ENCODE measurements at places on chromosomes 11 and 22.

DNA sequence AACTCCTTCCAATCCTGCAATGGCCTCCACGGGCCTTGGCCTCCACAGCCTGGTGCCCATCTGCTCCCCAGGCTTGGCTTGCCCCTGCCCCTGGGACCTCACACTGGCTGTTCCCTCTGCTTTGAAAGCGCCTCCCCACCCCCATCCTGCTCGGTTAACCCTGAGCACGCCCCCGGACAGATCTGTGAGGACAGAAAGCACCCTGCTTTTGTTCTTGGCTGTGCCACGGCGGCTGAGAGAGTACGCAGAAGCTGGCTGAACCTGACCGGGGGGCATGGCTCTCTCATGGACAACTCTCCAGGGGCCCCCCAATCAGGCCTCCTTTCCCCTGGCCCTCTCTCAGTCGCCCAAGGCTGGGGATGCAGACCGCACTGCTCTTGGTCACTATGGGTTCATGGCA, 20.2 kb upstream of the RASL10A start:
- DNase-seq: no peak

DNA sequence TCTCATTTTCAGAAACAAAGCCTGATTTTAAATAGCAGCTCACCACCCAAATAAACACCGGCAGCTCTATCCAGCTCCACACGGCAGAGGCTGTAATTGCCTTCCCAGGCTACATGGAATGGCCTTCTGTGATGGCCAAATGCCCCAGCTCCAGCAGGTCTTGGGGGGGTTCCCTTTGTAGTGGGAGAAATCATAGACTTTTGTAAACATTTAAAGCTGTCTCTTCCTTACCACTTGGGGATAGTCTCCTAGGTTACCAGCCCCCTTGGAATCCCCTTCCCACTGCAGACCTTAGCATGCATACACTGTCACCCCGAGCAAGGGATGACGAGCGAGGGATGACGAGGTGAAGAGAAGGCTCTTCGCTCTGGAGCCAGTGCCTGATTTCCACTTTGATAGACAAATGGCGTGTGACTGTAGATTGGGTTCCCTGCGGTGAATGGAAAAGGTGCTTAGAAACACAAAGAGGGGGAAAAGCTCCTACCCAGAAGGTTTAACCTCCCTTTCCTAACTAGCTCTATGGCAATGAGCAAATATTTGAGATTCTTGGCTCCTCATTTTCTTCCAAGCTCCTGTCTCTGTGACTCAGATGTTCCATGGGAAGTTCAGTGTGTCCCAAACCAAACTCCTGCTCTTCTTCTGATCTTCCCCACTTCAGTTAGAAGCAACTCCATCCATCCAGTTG, 108.0 kb upstream of the CADM1 start:
- no peak for DNase-seq

DNA sequence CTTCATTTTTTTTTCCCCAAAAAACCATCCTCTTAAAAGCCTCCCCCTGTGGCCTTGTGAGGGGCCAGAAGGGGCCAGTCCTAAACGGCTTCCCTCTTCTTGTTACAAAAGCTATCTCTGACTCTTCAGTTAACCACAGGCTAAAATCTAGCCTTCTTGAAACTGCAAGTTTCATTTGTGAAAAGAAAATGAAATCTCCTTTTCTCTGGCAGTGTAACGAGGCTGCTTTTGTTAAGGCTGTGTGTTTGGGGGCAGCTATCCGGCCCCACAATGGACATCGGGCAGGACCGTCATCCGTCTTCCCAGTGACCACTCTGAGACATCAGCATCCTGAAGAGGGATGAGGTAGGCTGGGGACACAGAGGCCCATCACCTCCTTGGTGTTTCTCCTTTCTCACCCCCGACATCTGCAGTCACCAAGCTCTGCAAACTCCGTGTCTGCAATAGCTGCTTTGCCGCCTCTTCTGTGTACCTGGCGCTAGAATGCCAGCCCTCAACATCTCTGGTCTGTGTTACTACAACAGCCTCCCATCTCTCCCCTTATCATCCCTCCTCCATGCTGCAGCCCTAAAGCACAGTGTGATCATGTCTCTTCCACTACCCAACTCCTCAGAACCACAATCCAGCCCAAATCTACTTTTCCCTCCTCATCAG, 94.0 kb downstream of the RCN1 start:
- DNase-seq: no peak

DNA sequence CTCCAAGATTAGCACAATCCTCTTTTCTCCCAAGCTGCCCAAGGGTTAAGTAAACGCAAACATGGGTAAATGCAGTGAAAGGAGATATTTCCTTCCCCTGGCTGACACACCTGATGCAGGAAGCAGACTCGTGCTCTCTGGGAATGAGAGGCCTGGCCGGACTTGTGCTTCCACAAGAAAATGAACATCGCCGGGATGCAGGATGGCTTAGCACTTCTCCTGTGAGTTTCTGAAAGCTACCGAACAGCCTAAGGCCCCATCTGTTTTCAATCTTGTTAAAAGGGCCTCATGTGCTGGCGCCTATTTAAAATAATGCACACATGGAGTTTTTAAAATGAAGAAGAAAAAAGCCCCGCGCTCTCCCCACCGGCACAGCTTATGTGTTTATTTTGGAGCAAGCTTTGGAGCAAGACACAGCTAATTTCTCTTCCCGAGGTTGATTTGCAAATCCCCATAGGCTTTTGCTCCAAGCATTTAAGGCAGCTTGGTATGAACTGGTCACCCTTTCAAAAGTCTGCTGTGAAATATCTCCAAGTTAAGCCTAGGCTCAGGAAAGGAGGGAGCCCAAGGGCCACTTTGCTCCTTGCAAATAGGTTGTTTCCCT, 100.9 kb downstream of the SYN3 start:
- no peak for DNase-seq

GRCh38 chr11:2542406-2542805, 97.6 kb downstream of the KCNQ1 start:
- no peak for DNase-seq
